Ammon's horn (tissue), 1 donor: ENCODE measurements at places on chromosomes 2 and 18.

GRCh38 chr2:151906633-151906998 lies 78.4 kb upstream of the ARL5A start:
- no peak for DNase-seq

DNA sequence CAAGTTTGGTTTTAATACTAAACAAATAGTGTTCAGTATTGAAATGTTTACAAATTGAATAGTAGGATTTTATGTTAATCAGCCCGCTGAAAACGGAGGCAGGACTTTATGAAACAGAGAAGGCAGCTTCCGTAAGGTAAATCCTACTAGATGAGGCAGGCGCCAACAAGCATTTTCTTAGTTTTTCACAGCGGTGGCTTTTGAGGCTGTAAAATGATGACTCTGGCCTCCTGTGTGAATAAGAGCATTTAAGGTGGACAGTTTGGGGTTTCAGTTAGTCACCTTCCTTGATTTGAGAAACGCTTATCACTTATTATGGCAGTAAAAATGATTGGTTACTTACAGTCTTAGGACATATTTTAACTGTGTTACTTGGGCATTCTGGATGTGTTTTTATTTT lies 212.9 kb downstream of the PTGR3 start:
- DNase-seq, result no peak

DNA sequence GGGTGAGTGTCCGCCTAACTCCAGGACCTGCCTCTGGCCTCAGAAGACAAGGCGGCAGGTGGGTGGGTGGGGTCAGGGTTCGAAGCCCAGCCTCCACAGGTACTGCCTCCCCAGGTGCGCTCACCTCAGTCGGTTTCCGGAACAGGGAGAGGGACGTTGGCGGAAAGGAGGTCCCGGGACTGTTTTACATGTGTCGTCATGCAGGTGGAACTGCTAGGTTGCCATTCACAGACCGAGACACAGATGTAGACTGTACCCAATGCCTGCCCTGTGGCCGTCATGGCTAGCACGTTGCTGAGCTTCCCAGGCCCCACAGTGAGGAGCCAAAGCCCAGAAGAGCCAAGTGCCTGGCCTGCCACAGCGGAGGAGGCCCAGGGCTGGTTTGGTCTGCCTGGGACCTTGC lies 284.0 kb upstream of the HS6ST1 start:
- no peak for DNase-seq

GRCh38 chr18:80074697-80075096 lies 34.4 kb upstream of the ADNP2 start:
- DNase-seq, result no peak

- DNase-seq, result no peak
Observed at GRCh38 chr2:51812138-51812866, 780.4 kb upstream of the NRXN1 start.

DNA sequence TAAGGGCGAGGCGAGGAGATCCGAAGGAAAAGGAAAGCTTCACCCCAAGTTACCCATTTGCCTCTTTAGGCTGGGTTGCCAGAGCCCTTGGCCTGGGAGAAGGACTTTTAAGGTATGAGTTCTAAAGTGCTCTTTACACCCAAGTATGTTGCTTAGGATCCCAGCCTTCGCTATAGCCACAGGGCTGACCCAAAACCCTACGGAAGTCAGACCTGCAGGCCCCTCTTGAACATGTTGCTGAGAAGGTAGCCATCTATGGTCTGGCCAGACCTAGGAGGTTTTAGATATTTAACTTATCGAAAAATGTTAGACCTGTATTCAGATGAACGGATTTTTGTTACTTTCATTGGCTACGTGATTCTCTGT lies 95.4 kb downstream of the PMS1 start:
- DNase-seq, result no peak

- no peak for DNase-seq
Observed at GRCh38 chr2:625415-626333, 51.5 kb downstream of the TMEM18 start.

DNA sequence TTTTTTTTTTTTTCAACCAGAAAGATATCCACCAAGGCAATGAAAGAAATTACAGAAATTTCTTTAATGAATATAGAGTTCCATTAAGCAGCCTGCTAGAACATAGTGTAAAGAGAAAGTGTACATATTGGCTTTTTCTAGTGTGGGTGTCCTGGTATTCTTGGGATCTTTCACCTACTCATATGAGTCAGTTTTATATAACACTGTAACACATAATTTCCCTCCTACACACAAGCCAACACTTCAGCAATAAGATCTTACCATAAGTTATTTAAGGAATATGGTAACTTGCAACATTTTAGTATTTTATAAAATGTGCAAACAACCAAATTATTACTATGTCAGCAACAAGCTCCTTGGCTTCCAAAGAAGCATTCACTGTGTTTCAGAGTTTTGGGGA lies 59.9 kb downstream of the ZRANB3 start:
- DNase-seq, result peak; percentile 4

- peak; percentile 82 for DNase-seq
Observed at GRCh38 chr2:21042958-21043743, 722 bp downstream of the APOB start.

DNA sequence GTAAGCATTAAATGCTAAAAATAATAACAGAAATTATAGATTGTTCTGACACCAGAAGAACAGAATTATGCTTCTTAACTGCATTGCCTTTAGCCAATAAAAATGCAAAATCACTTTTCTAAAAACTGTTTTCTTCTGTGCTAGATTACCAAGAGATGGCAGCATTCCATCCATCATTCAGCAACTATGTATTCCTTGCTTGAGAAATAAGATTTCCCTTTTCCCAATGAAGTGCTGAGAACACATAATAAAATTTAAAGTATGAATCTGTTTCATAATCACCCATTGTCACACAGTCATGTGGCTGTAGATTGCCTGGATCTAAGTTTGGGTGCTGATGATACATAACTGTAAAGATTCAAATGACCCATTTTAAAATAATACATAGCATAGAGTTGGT lies 504.2 kb downstream of the TDRD15 start:
- no peak for DNase-seq

GRCh38 chr2:96970910-96971309 lies 15.5 kb downstream of the FAM178B start:
- DNase-seq, result no peak

GRCh38 chr2:102999958-103000357 lies 238.1 kb downstream of the TMEM182 start:
- DNase-seq, result no peak

DNA sequence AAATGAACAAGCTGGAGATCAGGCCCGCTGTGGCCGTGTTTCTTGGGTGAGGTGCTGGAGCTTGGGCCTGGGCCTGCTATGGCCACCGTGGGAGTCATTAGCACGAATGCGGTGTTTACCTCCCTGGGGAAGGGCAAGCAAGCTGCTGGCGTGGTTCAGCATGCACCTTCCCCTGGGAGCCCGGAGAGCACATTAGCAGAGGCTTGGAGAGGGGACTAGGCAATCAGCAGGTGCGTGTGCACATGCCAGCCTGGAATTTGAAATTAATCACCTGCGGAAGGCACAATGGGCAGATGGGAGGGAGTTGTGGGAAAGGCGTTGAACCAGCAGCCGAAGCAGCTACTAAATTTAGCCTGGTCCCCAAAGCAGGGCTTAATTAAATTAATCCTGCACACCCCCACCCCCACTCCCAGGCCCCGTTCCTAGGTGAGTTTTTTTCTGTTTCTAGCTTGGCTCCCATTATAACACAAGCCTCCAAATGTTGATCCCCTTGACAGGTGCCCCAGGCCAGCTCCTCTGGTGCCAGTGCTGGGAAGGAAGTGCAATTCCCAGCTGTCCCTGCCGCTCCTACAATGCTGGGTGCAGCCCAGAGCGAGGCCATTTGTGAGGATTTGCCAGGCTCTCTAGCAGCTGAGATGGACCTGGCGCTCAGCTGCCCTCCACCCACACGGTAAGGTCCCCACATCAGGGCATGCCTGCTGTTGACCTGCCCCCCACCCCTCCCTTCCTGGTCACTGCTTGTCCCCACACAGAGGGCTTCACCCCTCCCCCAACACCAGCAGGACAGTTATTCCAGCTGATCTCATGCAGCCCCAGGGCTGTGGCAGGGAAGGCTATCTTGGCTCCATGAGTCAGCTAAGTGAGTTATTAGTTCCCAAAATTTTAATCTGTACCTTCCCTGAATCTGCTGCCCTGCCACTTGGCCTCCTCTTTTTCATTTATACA lies 115.0 kb downstream of the ZBTB7C start:
- no peak for DNase-seq

- DNase-seq, result no peak
Observed at GRCh38 chr2:75764611-75765010, 53.9 kb upstream of the GCFC2 start.
